SK-N-SH (cell line): ENCODE measurements at places on chromosomes 11 and 22.
A peak's percentile ranks its signal among the peaks of the same experiment; 100 is the strongest.

DNA sequence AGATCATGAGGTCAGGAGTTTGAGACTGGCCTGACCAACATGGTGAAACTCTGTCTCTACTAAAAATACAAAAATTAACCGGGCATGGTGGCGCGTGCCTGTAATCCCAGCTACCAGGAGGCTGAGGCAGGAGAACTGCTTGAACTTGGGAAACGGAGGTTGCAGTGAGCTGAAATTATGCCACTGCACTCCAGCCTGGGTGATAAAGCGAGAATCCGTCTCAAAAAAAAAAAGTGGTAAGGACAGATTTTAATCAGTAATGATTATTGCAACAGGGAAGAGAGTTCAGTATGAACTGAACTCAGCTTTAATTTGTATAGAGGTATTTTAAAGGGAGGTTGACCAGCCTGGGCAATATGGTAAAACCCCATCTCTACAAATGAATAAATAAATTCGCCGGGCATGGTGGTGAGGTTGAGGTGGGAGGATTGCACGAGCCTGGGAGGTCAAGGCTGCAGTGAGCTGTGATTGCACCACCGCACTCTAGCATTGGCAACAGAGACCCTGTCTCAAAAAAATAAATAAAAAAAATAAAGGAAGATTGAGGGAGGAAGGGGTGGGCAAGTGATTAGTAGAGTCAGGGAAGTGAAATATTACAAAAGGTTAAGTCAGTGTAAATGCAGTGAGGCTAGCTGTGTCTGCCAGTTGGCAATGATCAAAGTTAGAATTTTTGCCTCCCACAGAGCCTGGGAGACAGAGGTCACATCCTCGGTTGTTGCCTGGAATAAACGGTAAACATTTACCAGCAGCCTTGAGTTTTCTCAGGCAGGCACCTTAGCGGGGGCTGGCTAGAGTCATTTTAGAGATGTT is 2.6 kb upstream of the MCM5 start:
- DNase-seq: no peak

DNA sequence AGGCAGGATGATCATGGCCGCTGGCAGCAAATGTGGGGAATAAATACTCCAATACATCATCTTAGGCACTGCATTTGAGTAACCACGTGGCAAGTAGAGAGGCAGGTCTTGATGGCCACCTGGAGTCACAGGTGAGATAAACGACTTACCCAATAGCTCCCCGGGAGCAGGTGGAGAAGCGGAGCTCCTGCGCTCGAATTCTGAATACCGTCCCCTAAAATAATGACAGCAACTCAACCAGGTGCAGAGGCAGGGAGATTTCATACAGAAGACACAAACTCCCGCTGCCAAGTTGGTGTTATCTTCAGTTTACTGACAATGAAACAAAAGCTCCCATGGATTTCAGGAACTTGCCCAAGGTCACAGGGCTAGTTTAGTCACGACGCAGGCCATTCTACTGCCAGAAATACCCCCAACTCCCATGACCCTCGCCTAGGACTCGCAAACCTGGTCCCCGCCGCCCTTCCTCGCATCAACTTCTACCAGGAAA is 437 bp downstream of the SLC43A3 start:
- DNase-seq: no peak

- peak; percentile 47 for DNase-seq
Observed at GRCh38 chr11:100687630-100688395, 725 bp downstream of the ARHGAP42 start.

DNA sequence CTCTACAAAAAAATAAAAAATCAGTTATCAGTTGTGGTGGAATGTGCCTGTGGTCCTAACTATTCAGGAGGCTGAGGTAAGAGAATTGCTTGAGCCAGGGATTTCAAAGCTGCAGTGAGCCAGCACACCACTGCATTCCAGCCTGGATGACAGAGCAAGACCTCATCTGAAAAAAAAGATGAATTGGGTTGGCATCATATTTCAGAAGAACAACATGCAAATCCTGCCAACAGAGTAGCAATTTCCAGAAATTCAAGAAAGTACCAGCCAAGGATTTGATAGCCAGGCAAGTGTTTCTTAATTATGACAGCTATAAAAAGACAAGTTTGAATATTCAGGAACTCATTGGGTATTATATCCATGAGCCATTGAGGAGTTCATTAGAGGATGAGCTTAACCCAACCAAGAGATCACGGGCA is 75.2 kb downstream of the USP47 start:
- no peak for DNase-seq

DNA sequence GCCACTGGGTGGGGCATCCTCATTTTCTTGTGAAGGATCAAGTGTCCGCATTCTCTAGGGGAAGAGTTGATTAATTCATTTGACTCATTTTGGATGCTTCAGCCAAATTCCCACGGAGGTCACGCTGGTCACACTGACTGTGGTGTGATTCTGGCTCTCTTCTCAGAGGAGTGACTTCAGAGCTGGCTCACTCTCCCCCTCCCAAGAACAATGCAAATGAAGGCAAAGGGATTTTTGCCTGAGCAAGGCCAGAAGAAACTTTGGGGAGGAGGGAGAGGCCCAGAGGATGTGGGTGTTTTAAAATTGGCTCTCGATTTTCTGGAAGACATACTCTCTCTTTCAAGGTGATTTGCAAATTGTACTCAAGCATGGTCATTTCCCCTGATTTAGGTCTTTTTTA is 51.1 kb upstream of the LMO2 start:
- DNase-seq: no peak

DNA sequence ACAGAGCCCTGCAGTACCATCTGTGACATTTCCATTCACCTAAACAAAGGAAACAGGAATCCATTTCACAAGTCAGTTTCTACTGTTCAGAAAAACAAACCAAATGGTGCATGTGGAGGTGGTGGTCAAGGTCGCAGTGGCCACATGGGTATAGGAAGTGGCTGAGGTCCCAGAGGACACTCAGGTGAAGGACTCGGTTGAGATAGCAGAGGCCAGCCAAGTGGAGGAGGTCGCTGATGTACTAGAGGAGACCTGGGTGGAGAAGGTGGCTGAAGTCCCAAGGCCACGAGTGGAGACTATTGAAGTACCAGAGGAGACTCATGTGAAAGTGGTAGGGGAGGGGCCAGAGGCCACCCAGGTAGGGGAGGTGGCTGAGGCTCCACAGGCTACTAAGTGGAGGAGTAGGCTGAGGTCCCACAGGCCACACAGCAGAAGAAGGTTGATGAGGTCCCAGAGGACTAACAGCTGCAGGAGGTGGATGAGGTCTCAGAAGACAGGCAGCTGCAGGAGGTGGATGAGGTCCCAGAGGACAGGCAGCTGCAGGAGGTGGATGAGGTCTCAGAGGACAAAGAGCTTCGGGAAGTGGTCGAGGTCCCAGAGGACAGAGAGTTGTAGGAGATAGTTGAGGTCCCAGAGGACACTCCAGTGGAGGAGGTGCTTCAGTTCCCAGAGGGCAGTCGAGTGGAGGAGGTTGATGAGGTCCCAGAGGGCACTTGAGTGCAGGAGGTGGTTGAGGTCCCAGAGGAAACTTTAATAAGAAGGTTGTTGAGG is 40.2 kb downstream of the ZNF195 start:
- no peak for DNase-seq

- DNase-seq: no peak
Observed at GRCh38 chr11:47976931-47977330, 3.4 kb upstream of the PTPRJ start.

DNA sequence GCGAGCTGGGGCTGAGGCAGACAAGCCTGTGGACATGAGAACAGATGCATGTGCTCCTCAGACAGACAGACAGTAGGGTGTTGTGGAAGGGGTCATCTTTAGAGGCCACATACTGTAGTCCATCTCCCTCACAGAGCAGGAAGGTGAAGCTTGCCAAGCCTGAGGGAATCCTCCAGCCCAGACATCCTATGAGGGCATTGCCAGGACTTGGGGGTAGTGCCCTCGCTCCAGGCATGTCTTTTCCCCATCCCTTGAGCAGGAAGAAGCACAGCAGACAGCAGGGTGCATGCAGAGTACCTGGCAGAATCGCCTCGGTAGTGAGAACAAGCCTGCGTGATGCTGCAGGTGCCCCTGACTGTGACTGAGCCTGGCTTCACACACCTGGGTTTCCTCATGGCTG is 66.5 kb upstream of the CLDN5 start:
- DNase-seq: no peak

DNA sequence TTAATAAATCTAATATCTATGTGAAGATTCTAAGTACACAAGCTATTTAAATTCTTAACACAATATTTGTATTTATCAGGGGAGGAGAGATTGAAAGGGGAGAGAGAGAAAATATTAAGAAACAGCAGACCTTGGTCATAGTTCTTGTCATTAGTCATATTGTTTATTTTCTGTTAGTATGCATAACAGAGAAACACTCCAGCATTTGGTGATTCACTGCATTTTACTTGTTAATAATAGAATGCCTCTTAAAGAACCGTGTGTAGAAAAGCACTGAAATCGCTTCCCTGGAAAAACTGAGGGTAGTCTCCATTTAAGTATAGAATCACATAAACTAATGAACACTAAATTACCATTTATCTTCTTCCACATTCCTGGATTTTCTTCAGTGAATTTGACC is 122.7 kb upstream of the TRPC6 start:
- DNase-seq: no peak

GRCh38 chr11:59175091-59175501 is 3.2 kb downstream of the DTX4 start:
- no peak for DNase-seq

DNA sequence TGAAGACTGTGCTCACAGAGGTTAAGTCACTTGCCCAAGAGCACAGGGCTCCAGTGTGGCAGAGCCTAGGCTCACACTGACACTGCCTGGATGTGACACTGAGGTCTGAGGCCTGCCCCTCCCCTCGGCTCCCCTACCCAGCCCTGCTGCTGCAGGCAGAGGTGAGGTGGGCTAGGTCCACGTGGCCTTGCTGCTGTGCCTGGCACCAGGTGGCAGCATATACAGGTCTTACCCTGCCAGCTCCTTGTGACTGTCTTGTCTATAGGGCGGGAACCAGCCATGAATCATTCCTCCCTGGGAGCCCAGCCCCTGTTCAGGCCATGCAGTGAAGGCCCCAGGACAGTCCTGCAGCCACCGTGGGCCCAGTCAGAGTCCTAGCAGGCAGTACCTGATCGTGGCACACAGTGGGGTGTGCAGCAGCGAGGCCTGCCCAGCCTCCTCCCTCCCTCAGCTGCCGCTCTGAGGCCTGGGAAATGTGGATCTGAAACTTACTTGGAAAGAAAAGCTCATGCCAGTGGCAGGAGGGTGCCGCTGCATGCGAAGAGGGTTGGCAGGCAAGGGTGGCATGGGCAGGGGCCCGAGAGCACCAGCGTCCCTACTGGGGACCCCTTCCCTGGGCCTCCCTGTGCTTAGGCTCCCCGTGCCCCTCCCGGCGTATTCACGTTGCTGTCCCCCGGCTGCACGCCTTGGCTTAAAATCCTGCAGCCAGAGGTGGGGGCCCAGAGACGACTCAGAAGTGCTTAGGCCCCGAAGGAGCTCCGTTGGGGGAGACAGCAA is 1.2 kb upstream of the CERK start:
- DNase-seq: no peak

DNA sequence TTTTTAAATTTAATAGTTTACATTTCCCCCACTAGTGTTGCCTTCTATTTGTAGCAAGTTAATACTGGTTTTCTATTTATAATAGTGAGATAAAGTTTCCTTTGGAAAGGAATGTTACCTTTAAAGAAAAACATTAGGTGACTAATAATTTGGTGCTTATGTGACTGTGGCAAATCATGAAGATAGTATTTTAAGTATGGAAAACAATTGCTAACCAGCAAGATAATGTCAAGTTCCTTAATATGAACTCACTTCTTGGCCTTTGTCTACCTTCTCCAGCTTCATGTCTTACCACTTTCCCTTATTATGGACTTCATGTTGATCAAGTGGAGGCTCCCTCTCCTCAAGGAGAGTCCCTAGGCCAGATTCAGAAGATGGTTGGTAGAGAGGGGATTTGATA is 27.2 kb downstream of the ARHGEF12 start:
- no peak for DNase-seq

DNA sequence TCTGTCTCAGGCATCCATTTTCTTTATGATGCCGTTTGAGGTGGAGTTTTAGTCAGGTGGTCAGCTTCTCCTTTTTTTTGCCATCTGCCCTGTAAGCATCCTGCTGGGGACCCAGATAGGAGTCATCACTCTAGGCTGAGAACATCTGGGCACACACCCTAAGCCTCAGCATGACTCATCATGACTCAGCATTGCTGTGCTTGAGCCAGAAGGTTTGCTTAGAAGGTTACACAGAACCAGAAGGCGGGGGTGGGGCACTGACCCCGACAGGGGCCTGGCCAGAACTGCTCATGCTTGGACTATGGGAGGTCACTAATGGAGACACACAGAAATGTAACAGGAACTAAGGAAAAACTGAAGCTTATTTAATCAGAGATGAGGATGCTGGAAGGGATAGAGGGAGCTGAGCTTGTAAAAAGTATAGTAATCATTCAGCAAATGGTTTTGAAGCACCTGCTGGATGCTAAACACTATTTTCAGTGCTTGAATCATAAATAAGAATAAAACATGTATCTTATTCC is 10.9 kb upstream of the HBE1 start:
- DNase-seq: no peak

GRCh38 chr22:42993651-42994275 is 21.2 kb downstream of the PACSIN2 start:
- DNase-seq: no peak

DNA sequence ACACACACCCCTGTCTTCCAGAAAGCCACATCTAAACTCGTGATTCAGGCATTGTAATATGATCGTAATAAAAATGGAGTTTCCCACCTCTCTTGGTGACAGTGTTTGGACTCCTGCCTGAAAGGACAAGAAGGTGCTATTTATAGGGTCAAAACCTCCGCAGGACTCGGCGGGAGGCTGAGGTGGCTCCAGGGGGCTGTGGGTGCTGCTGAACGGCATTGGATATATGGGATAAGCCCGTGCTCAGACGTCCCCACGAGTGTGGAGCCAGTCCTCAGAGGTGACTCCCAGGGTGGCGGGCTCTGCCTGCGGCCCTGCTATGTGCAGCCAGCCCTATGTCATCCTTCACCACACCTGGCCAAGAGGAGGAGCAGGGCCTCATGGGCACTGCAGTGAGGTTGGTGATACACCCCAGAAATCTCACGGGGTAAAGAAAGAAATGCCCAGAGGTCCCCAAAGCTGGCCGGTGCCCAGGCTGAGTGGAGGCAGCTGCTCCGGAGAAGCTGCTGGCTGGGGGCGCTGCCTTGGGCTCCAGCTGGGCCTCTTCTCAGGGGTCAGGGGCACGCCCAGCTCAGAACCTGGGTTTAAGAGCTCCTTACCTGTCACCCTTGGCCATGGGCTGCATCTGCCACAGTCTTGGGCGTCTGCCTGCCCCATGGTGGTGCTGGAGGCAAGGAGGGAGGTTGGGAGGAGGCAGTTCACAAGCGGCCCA is 5.1 kb upstream of the OSBPL5 start:
- DNase-seq: no peak

- DNase-seq: no peak
Observed at GRCh38 chr11:65185171-65185570, 3.4 kb downstream of the CAPN1 start.

GRCh38 chr11:131767421-131767820 is 397.0 kb downstream of the NTM start:
- no peak for DNase-seq
